OCI-LY7 (cell line): ENCODE measurements at places on chromosomes 16 and 17.

GRCh38 chr16:84115919-84116719 lies 623 bp downstream of the MBTPS1 start:
- DNase-seq: peak; percentile 72

DNA sequence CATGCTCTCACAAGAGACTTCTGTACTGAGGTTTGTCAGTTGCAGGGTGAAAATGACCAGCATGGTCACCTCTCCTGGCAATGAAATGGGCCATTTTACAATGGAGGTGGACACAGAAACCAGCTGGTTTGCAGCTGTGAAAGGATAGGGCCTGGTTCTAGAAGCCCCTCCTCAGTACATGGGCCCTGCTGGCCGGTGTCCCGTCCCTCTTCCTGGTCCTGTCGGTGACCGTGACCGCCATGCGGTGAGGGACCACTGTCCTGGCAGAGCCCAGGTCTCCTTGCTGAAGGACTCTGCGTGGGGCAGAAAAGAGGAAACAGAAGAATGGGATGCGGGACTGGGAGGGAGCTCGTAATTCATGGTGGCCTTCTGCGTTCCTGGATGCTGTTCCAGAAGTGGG lies 76.0 kb upstream of the ZNF423 start:
- no peak for DNase-seq

DNA sequence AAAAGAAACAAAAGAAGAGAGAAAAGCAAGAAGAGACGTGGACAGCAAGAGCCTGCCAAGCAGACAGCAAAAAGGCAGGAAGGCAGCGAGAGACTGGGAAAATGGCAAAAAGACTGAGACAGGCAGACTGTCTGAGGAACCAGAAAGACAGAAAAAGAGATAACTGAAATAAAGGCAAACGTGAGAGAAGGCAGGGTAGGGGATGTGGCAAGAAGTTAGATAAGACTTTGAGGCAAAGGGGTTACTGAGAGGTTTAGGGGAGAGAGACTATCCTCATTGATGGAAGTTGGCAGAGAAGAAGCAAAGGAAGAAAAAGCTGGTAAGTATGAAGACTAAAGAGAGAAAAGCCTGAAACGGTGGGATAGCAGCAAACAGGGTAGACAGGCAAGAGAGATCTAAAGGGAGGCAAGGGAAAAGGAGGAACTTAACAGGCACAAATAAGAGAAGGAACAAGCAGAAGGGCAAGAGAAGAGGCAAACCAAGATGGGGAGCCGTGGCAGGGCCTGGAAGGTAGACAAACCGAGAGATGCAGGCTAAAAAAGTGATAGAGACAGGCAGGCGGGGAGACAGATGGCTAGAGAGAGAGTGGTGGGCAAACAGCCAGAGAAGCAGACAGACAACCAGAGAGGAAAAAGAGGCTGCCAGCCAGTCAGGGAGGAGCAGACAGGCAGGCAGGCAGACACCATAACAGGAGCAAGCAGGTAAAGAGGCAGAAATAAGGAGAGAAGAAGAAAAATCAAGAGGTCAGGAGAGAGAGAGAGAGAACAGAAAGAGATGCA lies 7.1 kb upstream of the CHD3 start:
- DNase-seq: no peak

- DNase-seq: no peak
Observed at GRCh38 chr17:10094797-10095196, 103.6 kb downstream of the GAS7 start.

DNA sequence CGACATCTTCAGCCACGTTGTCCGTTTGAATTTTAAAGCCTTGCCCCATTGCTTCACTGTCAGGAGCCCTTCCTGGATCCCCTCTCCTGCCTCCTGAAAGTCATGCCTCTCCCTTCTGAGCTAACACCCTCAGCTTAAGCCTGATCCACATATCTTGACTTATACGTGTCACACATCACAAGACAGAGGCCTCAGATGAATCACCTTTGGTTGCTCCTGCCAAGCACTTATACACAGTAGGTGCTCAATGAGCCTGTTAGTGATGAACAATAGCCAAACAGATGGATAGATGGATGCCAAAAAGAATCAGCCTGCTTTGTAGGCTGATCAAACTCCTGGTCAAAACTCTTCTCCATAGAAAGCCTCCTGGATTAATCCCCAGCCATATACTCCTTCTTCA lies 31.8 kb downstream of the PITPNM3 start:
- DNase-seq: no peak

- DNase-seq: no peak
Observed at GRCh38 chr16:66801320-66802105, at the start of gene TERB1. TERB1 (minus strand) TSS chr16:66801584; CDS start chr16:66796798, 4,786 bp downstream.

DNA sequence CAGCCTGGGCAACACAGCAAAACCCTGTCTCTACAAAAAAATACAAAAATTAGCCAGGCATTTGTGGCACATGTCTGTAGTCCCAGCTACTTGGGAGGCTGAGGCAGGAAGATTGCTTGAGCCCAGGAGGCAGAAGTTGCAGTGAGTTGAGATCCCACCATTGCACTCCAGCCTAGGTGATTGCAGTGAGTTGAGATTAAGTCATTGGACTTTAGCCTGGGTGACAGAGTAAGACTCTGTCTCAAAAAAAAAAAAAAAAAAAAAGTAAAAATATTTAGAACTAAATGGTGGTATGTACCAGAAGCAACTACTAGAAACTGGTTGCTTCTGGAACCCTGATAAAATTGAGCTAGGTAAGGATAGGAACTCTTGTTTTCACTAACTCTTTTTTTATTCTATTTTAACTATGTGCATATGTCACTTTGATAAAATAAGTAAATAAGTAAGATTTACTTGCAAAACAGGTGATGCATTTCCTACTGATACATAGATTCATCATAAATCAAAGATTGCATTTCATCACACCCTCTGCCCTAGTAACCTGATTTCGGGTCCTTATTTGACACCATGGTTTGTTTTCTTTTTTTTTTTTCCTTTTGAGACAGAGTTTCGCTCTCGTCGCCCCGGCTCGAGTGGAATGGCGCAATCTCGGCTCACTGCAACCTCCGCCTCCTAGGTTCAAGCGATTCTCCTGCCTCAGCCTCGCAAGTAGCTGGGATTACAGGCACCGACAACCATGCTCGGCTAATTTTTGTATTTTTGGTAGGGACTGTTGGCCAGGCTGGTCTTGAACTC lies 66.0 kb downstream of the USP32 start:
- DNase-seq: no peak

GRCh38 chr17:69358688-69359596 lies 32.0 kb upstream of the ABCA5 start:
- DNase-seq: peak; percentile 76

DNA sequence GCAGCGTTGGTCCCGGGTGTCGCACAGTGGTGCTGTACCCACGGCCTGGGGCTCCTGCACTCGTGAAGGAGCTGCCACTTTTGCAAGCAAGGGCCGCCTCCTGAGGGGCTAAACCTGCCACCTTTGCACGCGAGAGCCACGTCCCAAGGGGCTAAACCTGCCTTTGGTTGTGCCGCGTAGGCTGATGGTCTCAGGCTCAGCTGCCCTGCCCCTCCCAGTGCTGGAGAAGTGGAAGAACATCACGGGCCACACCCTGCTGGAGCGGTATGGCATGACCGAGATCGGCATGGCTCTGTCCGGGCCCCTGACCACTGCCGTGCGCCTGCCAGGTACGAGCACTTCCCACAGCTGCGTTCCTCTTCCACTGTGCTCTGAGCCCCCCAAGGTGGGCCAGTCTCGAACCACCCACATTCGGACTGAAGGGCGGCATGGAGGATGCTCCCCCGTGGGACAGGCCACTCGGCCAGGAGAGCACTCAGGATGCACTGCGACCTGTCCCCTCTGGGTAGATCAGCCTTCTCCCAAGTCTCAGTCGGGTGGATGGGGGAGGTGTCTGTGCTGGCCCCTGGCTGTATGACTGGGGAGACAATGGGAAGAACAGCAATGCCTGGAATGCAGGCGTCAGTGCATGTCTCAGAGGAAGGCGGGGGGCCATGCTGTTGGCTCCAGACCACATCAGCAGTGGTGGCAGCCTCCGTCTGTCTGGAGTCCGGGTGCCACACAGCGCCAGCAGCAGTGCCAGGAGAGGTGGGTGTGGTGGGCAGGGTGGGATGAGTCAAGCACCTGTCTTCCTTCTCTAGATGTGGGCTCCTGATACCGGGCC lies 20.7 kb downstream of the ACSF3 start:
- peak; percentile 40 for DNase-seq

DNA sequence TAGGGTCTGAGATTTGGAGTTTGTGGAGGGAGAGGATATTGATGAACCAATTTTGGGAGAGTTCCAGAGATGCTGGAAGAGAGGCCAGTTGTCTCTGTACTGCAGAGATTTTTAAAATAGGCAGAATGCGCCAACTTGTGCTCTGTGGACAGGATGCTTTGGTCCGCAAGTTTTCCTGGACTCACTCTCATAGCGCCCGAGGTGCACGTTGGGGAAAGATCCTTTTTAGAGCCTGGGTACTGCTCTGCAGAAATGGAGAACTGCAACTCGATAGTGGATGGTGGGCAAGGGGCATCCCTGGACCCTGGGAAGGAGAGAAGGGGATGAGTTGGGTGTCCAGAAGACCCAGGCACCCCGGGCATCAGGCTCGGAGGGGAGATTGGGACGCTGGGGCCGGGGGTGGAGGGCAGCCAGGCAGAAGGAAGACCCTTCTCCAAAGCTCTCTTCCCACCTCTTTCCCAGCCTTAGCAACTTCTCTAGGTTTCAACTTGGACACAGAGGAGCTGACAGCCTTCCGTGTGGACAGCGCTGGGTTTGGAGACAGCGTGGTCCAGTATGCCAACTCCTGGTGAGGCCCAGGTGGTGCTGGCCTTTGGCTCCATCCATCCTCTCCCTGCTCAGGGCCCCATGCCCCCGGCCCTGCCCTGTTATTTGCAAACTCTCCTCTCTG lies 590 bp downstream of the ITGAX start:
- DNase-seq: no peak
